Sigmoid colon (tissue), 7 donors: ENCODE measurements at places on chromosomes 13 and 19. TPM values are rescaled to one million over a fixed set of nuclear protein-coding genes. Genes with fewer than 3 reads are reported as not detected.

DNA sequence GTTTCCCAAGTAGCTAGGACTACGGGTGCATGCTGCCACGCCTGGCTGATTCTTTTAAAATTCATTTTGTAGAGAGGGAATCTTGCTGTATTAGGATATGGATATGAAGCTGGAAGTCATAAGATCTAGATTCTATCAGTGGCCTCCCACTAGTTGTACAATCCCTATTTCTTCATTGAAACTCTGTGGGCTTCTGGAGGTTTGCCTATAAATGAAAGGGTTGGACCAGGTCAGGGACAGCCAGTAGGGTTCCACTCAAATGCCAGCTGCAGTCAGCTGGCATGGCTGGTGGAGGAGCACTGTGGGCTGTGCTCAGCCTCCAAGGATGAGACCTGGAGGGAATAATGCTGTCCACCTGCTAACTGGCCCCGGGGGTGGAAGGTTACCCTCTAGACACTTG lies 110.2 kb upstream of the GJB6 start:
- H3K4me3 ChIP-seq = no peak overlapping the region
- H3K27ac ChIP-seq = no peak overlapping the region
- H3K36me3 ChIP-seq = no peaks in the 10 kb centered on the region
- DNase-seq = no peak
- H3K4me1 ChIP-seq = no peaks in the 10 kb centered on the region
- no peaks in the 10 kb centered on the region for H3K27me3 ChIP-seq

Gene MEIOSIN
- not detected for total RNA-seq

GRCh38 chr13:46288570-46289259 lies 77.0 kb downstream of the LRRC63 start:
- H3K27me3 ChIP-seq = no peaks in the 10 kb centered on the region
- no peak overlapping the region for H3K27ac ChIP-seq
- no peaks in the 10 kb centered on the region for H3K36me3 ChIP-seq
- no peaks in the 10 kb centered on the region for H3K4me1 ChIP-seq
- H3K4me3 ChIP-seq = no peak overlapping the region

- H3K36me3 ChIP-seq = no peaks in the 10 kb centered on the region
- H3K27ac ChIP-seq = no peak overlapping the region
- H3K27me3 ChIP-seq = no peaks in the 10 kb centered on the region
- DNase-seq = no peak
- H3K4me1 ChIP-seq = peaks cover 31% of the 10 kb centered on the region
Observed at GRCh38 chr19:10742476-10742875, 24.6 kb downstream of the DNM2 start.

DNA sequence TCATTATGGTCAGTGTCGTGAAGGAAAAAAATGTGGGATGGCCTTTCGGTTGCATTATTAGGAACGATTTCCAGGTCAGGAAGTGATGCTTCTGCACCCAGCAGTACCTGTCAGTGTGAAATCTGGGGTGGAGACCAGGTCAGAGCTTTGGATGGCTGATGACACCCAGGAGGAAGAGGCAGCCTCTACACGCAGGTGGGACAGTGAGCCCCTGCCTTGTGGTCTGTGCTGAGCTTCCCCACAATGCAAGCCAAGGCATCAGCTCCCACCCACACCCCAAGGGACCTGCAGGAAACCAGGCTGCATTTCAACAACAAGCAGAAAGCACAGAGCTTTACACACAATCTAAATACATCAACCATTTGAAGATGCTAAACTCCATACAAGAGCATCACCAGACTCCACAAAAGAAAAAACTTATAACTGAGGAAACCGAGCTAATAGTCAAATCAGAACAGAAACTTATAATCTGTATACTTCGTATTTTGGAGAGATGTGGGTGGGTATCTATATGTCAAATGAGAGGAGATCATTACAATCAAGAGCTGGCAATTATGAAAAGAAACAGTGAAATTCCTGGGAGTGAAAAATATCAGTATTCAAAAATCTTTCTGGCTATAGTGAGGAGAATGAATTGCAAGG lies 130.1 kb downstream of the ZDHHC20 start:
- no peak for DNase-seq
- H3K4me3 ChIP-seq = no peak overlapping the region
- peaks cover 5% of the 10 kb centered on the region for H3K4me1 ChIP-seq
- no peak overlapping the region for H3K27ac ChIP-seq
